Stimulated activated CD8-positive, alpha-beta memory T cell treated with anti-CD3 and anti-CD28 coated beads, Interleukin-4, amount 100 ng/mL, for 1 hour (primary cell): ENCODE measurements at places on chromosomes 3 and 15.

GRCh38 chr3:20240154-20240883 lies 54.3 kb upstream of the SGO1 start:
- DNase-seq = no peak

DNA sequence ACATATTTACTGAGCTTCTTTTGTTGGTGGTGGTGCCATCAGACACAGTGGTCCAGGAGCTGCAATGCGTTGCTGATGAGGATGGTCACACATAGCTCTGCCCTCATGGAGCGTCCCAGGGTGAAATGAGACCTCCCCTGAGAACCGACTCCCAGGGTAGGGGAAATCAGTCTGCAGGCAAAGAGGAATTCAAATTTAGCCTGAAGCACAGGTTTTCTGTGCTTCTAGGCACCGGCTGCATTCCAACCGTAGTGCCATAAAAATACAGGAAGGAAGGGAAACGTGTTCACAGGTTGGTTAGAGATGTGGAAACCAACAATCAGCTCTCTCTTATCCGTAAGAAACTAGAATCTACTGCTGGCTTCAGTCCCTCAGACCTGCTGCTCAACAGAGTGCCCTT lies 19.2 kb downstream of the SMAD3 start:
- no peak for DNase-seq

DNA sequence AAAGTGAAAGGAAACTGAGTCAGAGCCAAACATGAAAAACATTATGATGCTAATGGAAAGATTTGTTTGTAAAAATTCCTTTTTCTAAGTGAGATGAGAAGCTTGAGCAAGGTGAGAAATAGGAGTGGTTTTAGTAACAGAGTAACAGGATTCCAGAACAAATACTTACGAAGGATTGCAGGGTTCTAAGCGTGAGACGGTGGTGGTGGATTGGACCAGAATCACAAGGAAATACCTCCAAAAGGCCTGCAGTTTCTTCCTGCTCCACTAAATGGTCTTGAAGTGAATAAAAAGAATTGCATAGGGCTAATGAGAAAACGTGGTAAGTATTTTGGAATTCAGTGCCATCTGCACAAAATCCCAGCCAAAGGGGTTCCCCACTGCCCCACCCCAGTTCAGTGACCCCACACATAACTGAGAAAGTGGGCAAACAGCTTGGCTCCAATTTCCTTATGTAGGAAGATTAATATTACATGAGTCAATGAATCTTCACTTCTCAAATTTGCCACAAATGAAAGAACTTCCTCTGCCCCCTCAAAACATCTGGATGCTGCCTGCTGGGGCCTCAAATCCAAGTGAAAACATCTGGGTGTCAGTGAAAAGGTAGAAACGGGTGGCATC lies 283.8 kb upstream of the NR2F2 start:
- no peak for DNase-seq

DNA sequence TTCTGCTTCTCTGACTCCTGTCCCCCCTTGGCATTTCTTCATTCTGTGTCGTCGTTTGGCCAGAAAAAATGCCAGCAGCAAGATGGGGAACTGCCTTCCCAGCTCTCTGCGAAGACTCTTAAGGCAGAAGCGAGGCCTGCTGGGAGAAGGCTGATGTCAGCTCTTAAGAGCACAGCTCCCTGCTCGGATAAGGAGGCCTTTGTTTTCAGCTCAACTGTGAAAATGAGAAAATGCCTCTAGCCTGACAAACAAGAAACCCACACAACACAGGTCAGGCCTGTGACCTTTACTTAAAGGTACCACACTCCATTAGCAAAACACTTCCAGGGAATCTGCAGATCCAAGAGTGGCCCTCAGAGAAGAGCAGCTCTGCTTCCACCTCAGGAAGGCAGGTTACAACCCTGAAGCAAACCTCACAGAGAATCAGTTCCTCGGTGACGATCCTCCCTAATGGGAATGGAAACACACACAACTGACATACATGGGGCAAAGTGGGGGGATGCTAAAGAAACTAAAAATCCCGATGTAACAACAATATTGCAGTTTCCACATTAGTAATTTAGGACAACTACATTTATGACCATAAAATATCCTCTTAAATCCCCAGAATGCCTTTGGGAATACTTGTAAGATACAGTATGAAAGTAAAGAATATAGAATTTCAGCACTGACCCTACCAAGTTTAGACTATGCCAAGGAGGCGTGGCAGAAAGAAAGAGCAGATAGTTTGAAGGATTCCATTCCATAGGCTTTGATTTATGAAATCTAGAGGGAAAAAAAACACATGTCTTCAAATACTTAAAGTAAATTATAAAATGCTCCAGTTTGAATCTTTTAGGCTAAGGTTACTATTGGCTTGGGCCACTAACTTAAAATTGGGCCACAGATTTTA lies 52.1 kb downstream of the VGLL4 start:
- no peak for DNase-seq

DNA sequence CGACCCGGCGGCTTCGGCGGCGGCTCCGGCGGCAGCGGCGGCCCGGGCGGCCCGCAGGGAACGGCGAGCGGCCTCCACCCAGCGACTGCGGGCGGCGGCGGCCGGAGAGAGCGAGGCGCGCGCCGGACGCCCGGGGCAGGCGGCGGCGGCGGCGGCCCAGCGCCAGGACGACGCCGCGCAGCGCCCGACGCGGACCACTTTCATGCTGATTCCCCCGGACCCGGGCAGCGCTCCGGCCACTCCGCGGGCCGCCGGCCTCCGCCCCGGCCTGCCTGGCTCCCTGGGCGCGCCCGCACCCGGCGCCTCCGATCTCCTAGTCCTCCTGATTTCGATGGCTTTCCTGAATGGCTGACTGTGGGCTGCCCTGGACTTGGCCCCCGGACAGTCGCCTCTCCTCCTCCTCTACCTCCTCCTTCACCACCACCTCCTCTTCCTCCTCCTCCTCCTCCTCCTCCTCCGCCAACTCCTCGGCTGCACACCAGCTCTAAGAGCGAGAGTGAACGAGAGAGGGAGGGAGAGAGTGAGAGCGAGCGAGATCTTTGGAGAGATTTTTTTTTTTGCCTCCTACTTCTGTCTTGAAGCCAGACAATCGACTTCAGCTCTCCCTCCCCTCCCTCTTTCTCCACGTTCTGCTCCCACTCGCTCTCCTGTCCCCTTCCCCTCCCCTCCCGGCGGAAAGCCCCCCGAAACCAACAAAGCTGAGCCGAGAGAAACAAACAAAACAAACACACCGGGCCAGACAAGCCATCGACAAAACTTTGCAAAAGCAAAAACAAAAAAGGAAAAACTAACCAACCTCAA lies 844 bp downstream of the NR2F2 start:
- no peak for DNase-seq

- no peak for DNase-seq
Observed at GRCh38 chr3:86790884-86791549, 199.9 kb downstream of the VGLL3 start.

DNA sequence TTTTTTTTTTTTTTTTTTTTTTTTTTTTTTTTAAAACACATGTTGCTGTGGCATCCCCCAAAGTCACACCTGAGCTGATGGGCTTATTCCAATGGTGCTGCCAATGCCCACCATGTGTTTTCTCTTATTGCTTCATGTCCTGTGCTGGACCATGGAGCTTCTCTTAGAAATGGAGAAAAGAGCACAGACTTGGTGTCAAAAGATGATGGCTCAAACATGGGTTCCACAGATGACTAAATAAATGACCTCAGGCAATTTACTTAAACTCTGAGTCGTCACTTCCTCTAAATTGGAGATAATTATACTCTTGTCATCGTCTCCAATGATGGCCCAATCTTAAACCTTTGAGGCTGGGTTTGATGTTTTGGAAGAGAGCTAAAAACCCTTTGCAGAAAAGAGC lies 28.1 kb downstream of the CHST2 start:
- DNase-seq = no peak

- DNase-seq = no peak
Observed at GRCh38 chr3:126399351-126399735, 4.6 kb downstream of the CFAP100 start.

- no peak for DNase-seq
Observed at GRCh38 chr15:48541341-48542278, 103.9 kb downstream of the FBN1 start.

DNA sequence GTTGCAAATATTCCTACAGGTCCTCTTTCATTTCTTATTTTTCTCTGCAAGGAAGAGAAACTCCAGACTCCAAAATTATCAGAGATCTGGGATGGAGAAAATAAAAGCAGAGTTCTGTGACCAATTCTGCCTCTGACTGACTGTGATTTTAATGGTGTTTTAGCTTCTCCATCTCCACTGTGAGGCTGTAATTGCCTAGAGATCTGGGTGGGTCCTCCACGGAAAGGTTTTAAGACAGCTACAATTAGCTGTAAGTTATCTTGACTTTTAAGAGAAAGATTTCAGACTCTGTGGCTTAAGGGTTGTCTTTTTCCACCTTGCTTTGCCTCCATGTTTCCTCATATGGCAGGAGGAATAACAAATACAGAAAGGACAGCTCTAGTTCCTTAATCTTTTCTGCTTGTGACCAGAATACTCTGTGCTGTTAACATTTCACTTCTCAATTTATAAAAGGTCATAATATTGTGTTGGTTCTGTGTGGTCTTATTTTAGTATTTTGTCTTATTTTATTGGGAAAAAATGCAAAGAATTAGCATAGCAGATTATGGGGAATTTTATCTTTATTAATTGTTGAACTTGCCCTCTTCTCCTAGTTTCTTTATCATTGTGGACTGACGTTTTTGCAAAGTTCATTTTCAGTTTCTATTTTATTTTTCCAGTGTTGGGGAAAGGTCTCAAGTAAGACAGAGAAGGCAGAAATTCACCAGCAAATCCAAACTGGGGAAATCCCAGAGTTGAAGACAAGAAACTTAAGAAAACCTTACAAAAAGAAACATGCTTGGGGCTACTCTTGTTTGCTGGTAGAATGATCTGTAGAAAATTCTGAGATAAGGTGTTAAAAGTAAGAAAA lies 157.9 kb downstream of the RAP2B start:
- DNase-seq = no peak

- no peak for DNase-seq
Observed at GRCh38 chr3:126049289-126050049, 34.5 kb downstream of the SLC41A3 start.

GRCh38 chr3:151841801-151842200 lies 27.9 kb downstream of the AADAC start:
- no peak for DNase-seq

DNA sequence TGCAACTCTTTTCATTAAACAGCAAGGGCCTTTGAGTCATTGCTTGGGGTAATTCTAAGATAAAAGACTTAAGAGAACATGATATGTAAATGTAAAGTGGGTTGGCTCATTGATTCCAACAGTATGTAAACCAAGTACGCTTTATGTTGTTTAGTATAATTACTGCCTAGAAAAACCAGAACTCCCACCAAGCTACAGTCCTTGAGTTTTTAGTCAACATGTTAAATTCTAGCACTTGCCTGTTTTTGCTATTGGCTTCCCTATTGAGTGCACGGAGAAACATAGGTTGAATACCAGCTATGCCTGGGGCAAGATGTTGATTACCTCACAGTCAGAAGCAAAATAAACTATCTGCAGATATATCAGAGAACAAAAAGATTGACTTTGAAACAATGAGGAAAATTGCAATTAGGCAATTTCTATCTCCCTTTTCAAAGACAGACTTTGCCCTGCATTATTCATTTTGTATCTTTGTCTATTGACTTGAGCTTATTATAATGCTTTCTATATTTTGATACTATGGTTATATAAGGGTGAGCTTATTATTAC lies 179.3 kb downstream of the ZPLD1 start:
- DNase-seq = no peak

DNA sequence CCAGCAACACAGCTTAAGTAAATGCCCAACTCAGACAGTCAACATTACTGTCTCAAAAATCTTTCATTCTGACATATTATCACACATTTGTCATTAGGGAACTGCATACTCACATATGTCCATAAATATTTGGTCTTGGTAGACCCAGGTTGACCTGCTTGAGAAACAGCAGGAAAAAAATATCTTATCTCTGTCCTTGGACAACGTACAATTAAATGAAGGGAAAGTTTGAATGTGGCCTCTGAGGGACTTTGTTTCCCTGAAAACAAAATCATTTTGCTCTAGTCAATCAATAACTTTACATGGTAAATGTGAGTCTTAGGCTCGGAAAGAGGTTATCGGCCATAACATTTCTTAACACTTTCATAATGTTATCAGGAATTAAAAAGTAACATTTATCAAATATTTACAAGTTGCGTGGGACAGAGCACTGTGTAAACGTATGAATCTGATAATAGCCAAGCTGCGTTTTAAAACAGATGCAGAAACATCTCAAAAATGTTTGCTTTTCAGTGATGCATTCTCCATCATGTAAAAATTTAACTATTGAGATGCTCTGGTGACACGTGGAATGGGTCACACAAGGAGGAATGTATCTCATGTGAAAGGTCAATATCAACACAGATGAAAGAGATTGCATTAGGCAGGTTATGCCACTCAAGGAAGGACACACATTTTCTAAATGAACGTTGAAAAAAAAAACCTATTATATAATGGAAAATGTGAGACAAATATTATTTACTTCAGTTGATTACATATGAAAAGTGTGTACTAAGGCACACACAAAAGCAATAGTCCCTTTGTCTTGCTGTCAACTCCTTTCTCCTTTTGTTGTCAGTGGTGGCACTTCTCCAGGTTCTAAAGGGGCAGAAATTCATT lies 304.4 kb downstream of the WDR72 start:
- DNase-seq = no peak

DNA sequence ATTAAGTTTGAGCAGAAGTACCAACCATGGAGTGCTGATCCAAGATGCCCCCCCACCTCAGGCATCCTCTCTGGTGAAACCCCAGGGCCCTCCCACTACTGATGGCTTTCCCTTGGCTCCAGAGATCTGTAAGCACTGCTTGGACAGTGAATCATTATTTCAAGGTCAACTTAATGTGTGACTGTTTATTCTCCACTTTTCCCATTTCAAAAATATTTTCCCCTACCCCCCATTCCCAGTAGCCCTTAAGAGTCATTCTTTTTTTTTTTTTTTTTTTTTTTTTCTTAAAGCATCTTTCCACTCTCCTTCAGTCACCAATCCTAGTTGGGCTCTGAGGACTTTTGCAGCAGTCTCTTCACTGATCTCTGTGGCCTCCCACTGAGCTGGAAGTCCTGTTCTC lies 82.6 kb downstream of the PCCB start:
- DNase-seq = no peak

DNA sequence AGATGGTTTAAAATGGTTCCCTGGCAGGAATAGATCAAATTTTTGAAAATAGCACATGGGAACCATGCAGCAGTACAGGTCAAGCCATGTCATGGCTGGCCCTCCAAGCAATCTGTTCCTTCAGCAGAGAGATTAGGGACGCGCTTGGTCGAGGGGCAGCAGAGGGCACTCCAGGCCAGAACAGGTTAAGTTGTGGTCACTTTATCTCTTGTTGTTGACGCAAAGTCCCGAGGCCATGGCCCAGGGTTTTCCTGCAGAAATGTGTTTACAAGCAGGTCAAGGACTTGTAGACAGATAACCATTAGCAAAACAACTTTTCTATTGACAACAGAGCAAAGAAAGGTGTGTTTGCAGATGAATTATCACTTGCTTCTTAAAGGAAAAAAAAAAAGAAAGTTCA lies 570.0 kb upstream of the NR2F2 start:
- no peak for DNase-seq

GRCh38 chr3:141103503-141103902 lies 52.4 kb downstream of the SPSB4 start:
- no peak for DNase-seq
